Stimulated activated CD4-positive, alpha-beta T cell treated with anti-CD3 and anti-CD28 coated beads, TNF-alpha, amount 100 ng/mL, for 4 hours (primary cell): ENCODE measurements at places on chromosomes 12 and 14.

GRCh38 chr12:132582058-132582420 lies 28.3 kb downstream of the LRCOL1 start:
- DNase-seq: no peak

GRCh38 chr12:55965941-55966407 lies at the start of gene PMEL:
Gene PMEL, minus strand, starts transcription at chr12:55966042. Its CDS starts 31 bp downstream, at chr12:55966011.
- no peak for DNase-seq

DNA sequence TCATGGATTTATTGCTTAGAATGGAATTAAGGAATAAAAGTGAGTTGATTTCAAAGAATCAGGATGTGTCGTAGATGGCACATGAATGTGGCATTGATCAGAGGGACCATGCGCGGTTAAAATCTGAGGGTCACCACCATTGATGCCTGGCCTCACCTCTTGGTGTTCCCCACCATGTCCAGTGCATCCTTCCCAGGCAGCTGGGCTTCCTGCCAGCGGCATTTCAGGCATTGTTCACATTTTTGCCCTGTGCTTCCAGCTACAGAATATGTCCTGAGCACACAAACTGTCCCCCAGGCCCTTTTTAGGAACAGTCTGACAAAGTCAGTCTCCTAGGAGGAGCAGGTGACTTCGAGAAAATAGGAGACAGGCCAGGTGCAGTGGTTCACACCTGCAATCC lies 42.0 kb upstream of the TSPAN9 start:
- no peak for DNase-seq

- no peak for DNase-seq
Observed at GRCh38 chr12:110669193-110669502, 19.8 kb downstream of the HVCN1 start.

DNA sequence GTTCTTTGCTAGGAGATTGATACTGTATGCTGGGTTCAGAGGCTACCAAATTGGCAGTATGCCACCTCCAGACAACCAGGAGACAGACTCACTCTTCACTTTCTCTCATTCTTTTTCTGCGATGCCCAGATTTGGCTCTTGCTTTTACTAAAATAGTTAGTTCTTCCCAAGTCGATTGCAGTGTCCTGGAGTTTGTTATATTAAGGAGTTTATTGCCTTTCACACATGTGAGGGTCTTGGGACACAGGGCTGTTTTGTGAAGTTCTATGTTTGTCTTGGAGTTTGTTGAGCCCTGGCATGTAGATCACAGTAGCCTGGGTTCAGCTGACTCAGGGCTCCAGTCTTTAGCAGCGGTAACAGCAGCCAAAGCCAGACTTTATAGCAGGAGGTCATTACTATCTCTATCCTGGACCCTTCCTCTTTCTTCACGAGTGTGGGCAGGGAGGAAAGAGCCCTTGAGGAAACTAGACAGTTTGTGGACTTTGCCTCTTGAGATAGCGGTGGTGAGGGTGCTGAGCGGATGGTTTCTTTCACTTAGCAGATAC lies 1.6 kb downstream of the MLEC start:
- no peak for DNase-seq
